ENCODE measurements at places on chromosomes 7 and 10. TPM values are rescaled to one million over a fixed set of nuclear protein-coding genes. Genes with fewer than 3 reads are reported as not detected.

GRCh38 chr10:48460182-48460581 is 144.7 kb downstream of the ARHGAP22 start:
- DNase-seq: no peak
- no peaks in the 10 kb centered on the region for H3K4me1 ChIP-seq

LBX1 gene
- total RNA-seq: not detected

DNA sequence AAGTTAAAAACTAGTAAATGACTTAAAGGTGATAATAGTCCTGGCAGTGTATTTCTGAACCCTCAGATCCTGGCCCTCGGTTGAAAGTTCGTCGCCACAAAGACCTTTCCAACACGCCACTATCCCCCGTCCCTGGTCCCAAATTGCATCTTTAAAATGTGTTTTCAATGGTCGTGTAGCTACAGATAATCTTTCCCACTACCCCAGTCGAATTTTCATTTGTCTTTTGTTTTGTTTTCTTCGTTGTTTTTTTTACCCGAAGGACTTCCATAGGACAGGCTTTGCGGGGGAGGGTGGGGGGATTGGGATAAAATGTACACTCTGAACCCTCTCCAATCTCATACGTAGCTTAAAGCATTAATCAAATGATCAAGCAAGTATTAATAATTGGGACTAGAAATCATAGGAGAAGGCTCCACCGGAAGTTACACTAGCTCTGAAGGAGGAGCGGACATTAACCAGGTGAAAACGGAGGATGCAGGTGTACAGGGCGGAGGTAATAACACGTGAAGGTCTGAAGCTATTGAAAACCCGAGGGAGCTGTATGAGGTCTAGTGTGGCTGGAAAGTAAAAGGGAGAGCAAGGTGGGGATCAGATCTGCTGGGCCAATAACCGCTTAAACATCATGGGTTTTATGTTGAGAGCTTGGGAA is 32.8 kb upstream of the PHF14 start:
- H3K27ac ChIP-seq: peak overlapping the region; percentile 90
- no peaks in the 10 kb centered on the region for H3K36me3 ChIP-seq
- peak overlapping the region; percentile 57 for H3K4me3 ChIP-seq

FRMD4A gene
- total RNA-seq: 65.6 TPM

DNA sequence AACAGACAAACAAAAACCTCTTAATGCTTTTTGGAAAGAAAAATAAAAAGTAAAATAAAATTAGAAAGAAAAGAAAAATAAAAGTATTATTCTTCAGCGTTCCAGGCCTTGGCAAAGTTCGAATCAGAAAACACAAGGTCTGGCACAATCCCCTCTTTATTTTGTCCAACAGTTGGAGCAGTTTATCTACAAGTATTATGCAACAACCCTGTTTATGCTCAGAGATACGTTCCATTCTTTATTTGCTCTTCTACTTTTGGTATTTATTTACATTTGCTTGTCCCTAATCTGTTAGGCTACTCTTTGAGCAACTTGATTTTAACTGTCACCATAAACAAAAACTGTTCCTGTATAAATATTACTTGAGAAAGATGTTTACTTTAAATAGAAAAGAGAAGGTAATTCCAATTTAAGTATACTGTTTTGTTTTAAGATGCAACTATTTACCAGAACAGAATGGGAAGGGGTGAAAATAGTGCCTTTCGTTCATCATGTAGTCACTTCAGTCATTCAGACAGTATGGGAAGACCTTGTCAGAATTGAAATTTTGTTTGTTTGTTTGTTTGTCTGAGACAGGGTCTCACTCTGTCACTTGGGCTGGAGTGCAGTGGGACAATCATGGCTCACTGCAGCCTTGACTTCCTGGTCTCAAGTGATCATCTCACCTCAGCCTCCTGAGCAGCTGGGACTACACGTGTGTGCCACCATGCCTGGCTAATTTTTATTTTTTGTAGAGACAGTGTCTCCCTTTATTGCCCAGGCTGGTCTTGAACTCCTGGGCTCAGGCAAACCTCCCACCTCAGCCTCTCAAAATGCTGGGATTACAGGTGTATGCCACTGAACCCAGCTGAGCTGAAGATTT is 5.7 kb downstream of the PDK4 start:
- peaks cover 2% of the 10 kb centered on the region for H3K36me3 ChIP-seq
- H3K27ac ChIP-seq: peak overlapping the region; percentile 22
- no peak overlapping the region for H3K4me3 ChIP-seq
- H3K27me3 ChIP-seq: no peaks in the 10 kb centered on the region
- no peak for DNase-seq

DNA sequence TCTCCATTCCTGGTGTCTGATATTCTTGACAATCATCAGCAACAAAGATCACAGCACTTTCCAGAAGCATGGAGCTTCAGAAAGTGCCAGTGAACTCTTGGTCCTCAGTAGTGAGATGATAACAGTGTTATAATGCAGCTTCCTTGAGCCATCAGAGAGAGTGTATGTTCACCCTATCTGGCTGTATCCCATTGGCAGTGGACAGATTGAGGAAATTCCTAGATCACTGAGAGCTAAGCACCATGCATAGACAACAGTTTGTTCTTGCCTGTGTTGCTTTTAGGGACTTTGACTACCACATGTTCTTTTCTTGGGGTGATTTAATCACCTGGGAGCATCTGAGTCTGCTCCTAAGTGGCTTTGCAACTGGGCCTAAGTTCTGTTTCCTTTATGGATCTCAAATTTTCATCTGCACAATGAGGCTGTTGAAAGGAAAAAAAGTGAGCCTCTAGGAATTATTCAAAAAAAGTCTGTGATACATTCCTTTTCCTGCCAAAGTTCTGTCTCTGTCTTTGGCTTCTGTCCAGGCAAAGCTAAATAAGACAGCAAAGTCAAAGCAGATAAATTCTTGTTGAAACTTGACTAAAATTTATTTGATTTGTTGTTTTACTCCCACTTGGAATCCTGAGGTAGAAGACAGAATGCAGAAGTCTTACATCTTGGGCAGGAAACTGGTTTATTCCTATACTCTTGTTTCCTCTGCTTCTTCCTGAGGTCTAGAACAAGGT is 14.5 kb upstream of the ZNF282 start:
- no peak for DNase-seq
- H3K27me3 ChIP-seq: no peaks in the 10 kb centered on the region
- no peak overlapping the region for H3K4me3 ChIP-seq
- no peak overlapping the region for H3K27ac ChIP-seq
- no peaks in the 10 kb centered on the region for H3K4me1 ChIP-seq

ITGB1 gene
- total RNA-seq: 1,426 TPM
